Right ventricle myocardium inferior (tissue), 1 donor: ENCODE measurements at places on chromosomes 5 and 9. TPM values are rescaled to one million over a fixed set of nuclear protein-coding genes. Genes with fewer than 3 reads are reported as not detected.

DNA sequence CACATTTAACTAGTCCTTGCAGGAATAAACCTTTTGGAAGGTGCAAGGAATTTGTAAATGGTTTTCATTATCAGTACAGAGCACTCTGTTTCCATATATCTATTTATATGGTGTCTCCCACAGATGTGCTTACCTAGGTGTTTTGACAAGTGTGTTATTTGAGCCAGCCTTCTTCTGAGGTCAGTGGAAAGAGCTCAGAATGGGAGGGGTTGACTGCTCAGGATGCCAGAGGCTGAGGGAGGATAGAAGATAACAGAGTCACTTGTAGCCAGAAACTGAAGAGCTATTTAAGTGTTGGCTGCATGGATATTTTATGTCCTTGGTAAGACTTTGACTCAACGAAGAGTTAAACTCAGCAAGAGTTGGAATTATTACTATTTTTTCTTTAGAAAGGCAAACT, 5.0 kb downstream of the CMYA5 start:
- no peak for DNase-seq

DNA sequence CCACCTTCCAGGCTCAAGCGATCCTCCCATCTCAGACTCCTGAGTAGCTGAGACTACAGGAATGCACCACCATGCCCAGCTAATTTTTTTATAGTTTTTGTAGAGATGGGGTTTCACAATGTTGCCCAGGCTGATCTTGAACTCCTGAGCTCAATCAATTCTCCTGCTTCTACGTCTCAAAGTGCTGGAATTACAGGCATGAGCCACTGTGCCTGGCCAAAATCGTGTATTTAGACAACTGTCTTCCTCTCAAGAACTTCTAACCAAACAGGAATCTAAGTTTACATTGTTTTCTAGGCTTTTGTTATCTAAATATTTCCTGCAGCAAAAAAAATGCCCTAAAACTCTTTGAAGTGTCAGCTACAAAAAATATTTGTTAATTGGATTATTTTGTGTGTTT, 78.8 kb downstream of the NLN start:
- no peak for DNase-seq

GRCh38 chr5:4533457-4534105, 606.5 kb upstream of the ADAMTS16 start:
- DNase-seq = no peak

- no peak for DNase-seq
These were observed 45.6 kb upstream of the GLRX start for GRCh38 chr5:95868136-95868535.

Gene PTGES
- 4.8 TPM for total RNA-seq

Gene SLC34A3
- total RNA-seq = not detected

Gene SHB
- total RNA-seq = 14.7 TPM
